Activated CD4-positive, alpha-beta T cell treated with anti-CD3 and anti-CD28 coated beads, Interleukin-2, amount 50 U/mL, for 24 hours (primary cell): ENCODE measurements at places on chromosomes 4 and X.

DNA sequence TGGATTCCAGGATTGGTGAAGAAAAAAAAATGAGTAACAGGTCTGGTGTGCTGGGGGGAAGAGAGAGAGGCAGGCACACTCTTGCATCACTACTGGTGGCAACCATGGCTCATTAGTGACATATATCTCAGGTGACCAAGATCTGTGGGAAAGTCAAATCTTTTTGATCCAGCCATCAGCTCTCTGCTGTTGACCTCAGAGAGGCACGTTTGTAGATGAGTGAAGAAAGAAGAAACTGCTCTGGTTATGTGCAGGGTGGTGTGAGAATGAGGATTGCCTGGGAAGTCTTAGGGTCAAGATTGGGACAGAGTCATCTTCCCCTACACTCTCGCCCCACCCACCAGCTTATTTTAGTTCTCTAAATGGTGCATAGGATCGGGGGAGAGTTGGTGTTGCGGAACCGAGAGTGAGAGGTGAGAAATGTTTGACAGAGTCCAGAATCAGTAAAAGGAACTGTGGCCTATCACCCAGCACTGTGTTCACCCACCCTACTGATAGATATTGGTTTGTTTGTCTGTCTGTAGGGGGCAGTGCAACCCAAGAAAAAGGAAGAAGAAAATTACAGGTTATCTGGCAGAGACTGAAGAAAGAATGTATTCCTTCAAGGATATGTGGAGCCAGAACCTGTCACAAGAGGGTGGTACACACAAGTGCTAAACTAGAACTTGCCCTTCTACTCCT, 21.9 kb downstream of the ARMCX6 start:
- no peak for DNase-seq

DNA sequence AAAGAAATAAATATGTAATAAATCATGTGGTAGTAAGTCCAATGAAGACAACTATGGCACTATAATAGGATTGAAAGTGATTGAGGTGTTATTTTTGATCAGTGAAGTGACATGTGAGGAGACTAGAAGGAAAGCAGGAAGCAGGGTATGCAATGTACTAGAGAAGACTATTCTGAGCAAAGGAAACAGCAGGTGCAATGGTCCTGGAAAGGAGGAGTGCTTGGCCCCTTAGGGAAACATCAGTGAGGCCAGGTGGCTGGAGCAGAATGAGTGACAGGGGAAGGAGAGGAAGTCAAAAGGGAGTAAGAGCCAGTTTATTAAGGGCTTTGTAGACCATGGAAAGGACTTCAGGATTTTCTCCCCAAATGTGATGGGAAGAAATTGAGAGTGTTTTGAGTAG, 207.6 kb upstream of the HCCS start:
- DNase-seq, result no peak

DNA sequence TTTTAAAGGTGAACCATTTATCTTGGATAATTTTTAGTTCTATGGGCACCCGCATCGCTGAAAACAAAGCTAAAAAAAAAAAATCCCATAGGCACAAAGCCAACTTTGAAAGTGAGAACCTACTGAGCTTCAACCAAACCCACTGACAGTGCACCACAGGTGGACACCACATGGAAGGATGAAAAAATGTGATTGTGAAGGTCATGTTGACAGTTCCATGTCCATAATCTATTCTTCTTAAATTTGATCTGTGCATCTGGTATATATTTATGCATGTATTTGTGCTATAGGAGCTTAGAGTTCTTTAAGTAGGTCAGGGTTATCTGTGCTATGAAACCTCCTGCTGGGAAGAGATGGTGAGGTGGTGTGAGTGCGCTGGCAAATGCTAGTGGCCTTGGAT, 374.3 kb downstream of the SPRY1 start:
- DNase-seq, result no peak

GRCh38 chr4:76016393-76016792, 6.9 kb downstream of the CXCL10 start:
- no peak for DNase-seq

DNA sequence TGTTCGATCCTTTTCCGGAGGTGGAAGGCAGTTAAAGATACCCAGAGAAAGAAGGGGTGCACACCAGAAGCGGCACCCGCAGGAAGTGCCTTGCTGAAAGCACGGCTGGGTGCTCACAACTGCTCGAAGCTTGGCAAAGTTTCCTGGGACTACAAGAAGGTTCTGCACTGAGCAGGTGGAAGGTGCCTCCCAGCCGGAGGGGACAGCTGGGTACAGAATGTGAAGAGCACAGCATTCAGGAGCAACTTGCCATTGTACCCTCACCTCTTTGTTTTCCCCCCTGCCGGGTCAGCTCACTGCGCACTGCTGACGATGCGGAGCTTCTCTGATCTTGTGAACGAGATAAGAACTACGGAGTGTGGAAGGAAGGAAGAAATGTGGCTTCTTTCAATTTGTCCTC, 289.2 kb downstream of the FBXW7 start:
- no peak for DNase-seq

DNA sequence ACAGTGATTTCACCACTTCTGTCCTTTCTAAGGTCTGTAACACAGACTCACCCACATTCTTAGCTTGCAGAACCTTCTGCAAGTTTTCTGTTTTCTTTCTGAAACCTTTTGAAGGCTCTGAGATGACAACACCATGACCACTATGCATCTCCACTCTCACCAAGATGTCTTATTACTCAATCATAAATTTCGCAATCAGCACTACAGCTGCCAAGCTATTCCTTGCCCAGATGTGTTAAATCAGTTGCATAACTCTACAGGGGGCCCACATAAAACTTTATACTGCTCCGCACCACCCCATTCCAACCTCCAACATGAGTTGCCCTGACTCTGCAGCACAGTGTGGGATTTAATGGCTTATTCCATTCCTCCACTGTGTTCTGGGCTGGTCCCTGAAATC, 229.9 kb downstream of the COL25A1 start:
- DNase-seq, result no peak

GRCh38 chr4:184329659-184330400, 112.2 kb upstream of the ENPP6 start:
- DNase-seq, result no peak

DNA sequence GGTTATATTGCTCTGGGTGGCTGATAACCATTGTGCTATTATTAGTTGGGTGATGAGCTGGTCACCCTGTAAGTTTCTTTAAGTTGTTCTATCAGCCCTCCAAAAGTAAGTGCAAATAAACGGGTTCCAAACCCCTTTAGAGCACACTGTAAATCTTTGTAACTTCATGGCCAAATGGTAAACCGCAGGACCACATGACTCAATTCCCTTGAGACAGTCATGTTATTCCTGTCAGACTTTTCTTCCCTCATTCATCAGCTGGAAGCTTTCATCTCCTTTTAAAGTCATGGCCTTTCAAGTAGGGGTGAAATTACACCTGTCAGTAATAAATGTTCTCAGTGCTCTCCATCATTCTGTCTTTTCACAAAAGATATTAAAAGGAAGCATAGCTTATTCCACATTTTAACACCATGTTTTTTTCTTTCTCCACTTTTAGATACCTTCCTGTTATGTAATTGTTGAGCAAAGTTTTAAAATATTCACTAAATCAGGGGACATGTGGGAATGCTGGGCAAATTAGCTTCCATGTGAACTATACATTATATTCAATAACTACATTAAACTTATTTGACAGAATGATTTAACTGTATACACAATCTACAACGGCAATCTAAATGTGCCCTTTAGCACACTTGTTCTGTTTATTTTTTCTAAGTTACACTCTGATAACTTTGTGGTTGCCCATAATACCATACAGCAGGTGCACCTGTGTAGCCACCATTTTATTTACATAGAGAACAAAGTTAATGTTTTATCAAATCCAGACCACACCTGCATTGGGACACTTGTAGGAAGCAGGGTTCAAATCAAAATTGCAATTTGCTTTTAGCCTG, 275.5 kb downstream of the CFAP299 start:
- no peak for DNase-seq

GRCh38 chr4:34720571-34720970, 1523.7 kb downstream of the ARAP2 start:
- no peak for DNase-seq

- no peak for DNase-seq
These were observed 8.8 kb downstream of the FSTL5 start for GRCh38 chr4:162154862-162155540.

- no peak for DNase-seq
These were observed 2463.1 kb downstream of the ARAP2 start for GRCh38 chr4:33780952-33781791.

GRCh38 chrX:22177950-22178515, 94.7 kb upstream of the CBLL2 start:
- DNase-seq, result no peak

DNA sequence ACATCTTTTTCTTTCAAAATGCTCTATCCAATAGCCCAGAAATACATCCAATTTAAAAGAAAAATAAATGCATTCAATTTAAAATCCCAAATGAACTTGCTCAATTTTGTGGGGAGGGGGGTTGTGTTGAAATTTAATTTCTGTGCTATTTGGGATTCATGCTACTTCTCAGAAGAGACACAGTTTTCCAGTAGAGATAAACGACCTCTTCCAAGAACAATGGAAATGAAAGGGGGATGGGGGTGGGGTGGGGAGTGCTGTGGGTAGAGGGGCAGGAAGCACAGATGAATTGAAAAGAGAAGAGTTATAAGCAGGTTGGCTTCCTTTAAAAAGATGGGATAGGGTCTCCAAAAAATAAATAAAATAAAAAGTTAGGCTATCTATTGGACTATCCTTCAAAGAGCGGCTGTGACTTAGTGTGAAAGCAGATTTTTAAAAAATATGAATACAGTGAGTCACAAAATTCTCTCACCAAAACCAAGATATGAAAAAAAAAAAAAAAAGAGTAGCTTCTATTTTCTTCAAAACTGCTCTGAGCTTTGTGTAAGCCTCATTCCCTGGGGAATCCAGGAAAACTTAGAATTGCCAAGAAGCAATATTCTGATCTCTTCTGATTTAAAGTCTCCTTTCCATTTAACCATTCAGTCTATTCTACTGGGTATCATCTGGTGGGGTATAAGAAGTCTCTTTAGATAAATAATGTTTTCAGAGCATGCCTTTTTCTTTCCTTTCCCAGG, 324.3 kb downstream of the PTTG2 start:
- DNase-seq, result no peak
